ENCODE measurements at places on chromosomes 3 and 15.

DNA sequence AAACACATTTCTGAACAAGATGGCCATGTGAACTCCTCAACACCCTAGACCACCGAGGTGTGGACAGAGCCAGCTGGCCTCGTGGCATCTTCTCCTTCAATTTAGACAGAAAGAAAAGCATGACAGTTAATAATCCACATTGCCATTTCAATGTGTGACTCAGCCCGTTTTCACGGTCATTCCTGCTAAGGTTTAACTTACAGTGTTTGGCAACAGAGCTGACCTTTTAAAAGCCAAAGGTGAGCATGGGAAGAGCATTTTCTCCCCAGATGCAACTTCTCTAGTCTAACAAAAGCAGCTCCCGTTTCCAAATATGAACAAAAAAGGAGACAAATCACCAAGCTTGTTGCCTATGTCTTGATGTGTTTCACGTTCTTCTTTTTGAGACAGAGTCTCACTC lies 417.6 kb upstream of the WNT5A start:
- DNase-seq: no peak

DNA sequence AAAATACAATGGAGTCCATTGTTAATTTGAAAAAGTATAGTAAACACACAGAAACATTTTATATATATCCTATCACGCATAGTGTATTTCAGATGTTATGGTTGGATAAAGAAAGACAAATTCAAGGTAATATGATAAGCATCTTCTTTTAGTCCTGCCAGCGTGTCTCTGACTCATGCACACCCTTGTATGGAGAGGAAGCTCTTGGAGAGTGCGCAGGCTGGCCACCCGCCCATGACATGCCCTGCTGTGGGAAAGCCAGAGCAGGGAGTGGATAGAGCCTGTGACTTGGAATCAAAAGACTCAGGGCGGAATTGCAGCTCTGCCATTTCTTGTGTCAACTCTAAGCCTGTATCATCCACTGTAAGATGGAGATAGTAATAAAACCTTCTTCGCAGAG lies 23.0 kb upstream of the COPG1 start:
- no peak for DNase-seq

GRCh38 chr3:49747792-49748480 lies 24.2 kb upstream of the GMPPB start:
- DNase-seq: no peak

DNA sequence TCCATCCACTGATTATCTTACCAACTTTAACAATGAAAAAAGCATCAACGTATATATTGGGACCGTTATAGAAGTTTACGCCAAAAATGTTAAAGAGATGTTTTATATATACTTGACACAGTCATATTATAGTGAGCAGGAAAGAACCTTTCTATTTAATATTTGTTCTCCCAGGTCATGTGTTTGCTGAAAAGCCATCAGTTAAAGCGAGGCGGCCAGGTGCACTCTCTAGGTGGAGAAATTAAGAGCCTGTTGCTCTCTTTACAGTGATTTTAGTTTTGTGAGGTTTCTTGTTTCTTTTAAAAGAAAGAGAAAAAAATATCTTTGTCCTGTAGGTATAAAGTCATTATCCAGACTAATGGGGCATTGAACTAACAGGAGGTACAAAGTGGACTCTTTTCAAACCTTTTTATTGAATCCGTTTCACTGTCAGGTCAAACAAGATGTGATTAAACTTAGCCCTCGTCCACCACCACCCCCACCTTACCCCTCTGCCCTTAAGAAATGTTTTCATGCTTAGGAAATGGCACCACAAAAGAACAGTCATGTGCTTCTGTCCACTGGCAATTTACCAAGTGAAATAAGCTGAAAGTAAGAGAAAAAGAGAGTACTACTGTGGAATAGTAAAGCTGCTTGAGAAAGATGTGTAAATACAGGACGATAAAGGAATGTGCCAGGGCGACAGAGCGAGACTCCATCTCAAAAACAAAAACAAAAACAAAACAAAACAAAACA lies 279.9 kb downstream of the PTPRG start:
- no peak for DNase-seq

DNA sequence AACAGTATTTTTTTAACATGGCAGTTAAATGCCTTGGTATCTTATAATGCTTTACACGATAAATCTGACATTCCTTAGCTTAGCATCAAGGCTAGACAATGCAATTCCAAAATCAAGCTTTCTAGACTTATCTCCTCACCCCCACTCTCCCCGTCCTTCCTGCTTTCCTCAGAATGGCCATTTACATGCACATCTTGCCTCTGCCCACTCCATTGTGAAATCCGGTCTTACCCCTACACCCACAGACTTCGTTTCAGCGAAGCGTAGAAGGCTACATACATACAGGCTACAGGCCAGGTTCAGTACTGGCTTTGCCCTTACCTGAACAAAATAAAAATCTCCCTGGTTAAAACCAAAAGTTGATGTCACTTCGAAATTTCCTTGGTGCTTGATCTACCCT lies 58.6 kb upstream of the SLC12A8 start:
- DNase-seq: no peak

- DNase-seq: peak; percentile 3
Observed at GRCh38 chr3:178443634-178444033, 92.6 kb upstream of the KCNMB2 start.

- no peak for DNase-seq
Observed at GRCh38 chr3:127037021-127037400, 54.1 kb downstream of the PLXNA1 start.

GRCh38 chr3:11077466-11077865 lies 76.8 kb upstream of the HRH1 start:
- peak; percentile 66 for DNase-seq

DNA sequence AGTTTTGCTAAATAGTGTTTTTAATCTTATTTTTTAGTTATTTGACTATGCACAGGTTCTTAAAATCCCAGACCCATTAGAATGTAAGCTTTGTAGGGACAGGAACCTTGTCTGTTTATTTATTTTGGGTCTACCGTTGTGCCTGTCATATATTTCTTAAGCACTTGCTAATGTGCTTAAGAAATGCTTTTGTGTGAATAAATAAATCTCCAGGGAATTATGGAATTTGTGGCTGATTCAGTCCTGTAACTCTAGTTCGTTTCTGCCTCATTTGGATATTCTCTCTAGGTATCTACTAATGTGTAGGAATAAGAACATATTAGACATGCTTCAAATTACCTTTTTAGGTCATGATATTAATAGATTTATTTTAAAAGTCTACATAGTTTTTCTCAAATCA lies 161.6 kb downstream of the LPP start:
- DNase-seq: no peak

- DNase-seq: peak; percentile 16
Observed at GRCh38 chr15:38843736-38844590, 279.3 kb upstream of the RASGRP1 start.

- no peak for DNase-seq
Observed at GRCh38 chr15:60967728-60968127, 261.4 kb downstream of the RORA start.

DNA sequence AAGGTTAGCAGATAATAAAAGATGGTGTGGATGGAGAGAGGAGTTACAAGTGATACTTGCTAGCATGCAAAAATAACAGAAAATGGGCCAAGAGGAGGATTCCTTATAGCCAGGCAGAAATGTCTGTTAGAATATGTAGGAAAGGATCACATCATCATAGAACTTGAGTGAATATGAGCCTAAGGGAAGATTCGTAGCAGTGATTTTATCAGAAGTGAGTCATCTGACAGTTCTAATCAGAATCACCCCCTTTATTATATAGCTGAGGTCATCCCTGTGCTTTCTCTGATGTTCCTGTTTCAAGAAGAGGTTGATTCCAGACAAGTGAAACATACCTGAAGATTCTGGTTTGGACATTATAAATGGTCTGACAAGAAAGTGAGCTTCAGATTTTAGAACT lies 22.9 kb downstream of the EXOG start:
- DNase-seq: peak; percentile 26

GRCh38 chr3:35777563-35778554 lies 138.5 kb downstream of the ARPP21 start:
- DNase-seq: no peak

DNA sequence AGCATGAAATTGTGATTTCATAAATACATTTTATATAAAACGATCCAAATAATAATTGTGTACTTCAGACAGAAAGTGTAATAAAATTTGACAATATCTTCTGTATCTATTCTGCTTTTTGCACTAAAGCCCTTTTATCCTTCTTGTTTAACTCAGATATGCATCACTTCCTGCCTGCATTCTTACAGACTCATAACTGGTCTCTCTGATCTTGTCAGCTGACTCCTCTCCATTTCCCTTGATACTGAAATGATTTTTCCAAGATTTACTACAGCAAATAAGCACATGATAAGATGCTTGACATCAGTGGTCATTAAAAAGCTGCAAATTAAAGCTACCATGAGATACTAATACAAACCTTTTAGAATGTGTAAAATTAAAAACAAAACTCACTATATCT lies 25.3 kb upstream of the SI start:
- DNase-seq: no peak

- no peak for DNase-seq
Observed at GRCh38 chr3:113946831-113947230, 982 bp upstream of the ZDHHC23 start.
